ENCODE measurements at places on chromosomes 7 and 10.

DNA sequence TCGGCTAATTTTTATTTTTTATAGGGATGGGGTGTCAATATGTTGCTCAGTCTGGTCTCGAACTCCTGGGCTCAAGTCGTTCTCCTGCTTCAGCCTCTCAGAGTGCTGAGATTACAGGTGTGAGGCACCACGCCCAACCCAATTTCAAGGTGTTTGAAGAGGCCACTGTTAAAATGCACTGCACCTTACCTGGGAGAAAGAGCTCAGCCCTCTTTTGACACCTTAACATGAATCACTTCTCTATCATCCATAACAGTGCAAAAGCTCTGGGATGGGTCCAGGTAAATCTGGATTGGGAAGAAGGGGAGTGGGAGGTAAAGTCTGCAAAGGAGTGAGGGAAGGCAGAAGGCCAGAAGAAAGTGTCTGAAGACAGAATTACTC is 557 bp upstream of the ZNF282 start:
- DNase-seq = peak; percentile 49

DNA sequence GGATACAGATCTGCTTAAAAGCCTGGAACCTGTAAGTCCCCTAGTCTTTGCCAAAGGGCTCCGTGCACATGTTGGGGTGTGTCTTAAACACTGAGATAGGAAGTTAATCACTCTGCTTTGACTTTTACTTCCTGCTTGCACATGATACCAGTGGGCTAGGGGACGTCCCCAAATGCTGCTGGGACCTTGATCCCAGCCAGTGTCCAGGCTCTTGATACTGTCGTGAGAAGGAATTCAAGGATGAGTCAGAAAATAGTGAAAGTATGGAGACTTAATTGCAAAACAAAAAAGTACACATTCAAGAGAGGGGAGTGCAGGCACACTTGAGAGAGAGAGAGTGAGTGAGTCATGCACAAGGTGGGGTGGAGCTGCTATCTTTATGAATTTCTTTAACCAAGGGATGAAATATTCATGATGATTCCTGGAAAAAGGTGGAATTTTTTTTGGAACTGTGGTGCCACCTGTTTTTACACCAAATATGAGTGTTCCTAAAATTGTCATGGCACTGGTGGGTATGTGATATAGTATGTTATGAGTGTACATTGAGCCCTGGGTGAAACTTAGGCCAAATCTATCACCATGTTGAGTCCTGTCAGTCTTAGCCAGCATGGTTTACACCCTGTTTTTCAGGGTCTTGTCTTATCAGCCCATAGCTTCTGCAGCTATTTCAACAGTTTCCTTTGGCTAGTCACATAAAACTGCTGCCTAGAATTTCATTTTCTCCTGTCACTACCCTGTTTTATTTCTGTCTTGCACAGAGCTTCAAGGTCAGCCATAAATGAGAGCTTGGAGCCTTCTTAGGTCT is 88.3 kb upstream of the CYP26C1 start:
- peak; percentile 88 for DNase-seq

- DNase-seq = peak; percentile 38
These were observed 49.1 kb downstream of the APBB1IP start for GRCh38 chr10:26486990-26487850.

DNA sequence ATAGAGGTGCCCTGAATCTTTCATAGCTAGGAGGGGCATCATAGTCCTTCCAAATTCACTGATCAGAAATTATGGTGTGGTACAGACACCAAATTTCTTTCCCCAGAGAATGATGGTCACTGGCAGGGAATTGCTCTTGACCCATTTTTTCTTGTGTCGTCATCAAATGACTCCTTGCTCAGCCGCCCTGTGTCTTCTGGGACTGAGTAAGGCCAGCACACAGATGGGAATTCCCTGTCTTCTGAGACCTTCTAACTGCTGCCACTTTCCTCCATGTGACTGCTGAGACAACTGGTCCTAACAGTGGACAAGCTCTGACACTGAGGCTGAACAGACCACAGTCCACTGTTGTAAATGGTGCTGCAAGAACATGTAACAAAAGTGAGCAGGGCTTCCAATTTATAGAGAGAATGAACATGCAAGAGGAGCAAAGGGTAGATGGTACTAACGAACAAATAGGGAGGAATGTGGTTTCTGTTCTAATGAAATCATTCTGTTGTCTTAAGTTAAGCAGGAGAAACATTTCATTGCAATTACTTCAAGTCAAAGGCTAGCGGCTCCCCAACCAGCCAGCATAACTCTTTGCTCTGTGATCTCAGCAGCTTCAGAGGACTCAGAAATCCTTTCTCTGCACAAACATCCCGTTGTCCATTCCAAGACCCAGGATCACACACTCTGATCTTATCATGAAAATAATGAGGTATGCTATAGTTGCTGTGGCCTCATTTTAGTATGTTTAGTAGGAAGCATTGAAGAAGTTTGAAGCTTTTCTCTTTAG is 235.9 kb upstream of the PRSS1 start:
- DNase-seq = no peak

DNA sequence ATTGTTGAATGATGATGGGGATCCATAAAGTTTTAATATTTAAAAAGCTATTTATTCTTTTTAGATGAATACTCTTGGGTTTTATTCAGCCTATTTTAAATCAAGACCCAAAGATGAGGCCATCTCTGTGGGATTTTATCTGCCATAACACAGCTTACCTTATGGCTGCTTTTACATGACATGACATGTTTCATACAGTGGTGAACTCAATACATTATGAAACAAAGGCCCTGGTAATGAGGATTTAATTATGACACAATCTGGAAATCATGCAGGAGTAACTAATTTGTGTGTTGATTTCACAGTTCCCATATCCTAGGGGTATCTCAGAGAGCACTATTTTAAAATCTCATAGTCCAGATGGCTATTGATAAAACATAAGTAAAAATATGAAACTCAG is 661.8 kb upstream of the FZD8 start:
- peak; percentile 88 for DNase-seq

GRCh38 chr7:142792593-142792992 is 21.8 kb downstream of the PRSS2 start:
- DNase-seq = no peak

DNA sequence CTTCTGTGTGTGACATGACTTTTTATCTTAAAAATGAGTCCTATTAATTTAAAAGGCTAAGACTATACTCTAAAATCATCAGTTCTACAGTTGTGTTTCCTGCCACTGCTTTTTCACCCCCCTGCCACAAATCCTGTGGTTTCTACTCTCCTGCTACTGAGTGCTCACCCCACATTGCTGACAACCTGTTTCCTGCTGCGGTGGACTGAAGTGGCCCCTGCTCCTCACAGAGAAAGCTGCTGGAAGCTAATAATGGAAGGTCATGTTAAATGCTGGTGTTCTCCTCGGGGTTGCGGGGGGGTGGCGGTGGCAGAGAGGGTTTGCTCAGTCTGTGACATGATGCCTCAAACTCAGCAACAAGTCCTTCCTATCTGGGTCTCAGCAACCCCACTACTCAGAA is 113.2 kb upstream of the INHBA start:
- DNase-seq = no peak

DNA sequence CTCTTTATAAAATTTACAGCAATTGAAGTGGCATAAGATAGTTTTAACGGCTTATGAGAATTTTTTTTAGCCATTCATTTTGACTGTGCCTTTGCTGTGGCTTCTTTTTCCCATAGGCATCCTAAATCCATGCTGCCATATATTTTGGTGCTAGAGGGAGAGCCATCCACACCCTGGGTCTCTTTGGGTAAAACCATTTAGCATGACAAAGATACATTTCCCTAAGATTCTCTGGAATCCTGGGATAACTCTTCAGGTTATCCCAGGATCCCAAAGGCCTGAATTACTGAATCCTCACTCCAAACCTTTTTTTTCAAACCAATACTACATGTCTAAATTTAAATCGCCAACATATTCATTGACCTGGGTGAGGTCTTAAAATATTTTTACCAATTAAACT is 28.9 kb downstream of the DNAJC12 start:
- DNase-seq = no peak

GRCh38 chr10:71939304-71939703 is 24.9 kb upstream of the CHST3 start:
- no peak for DNase-seq

DNA sequence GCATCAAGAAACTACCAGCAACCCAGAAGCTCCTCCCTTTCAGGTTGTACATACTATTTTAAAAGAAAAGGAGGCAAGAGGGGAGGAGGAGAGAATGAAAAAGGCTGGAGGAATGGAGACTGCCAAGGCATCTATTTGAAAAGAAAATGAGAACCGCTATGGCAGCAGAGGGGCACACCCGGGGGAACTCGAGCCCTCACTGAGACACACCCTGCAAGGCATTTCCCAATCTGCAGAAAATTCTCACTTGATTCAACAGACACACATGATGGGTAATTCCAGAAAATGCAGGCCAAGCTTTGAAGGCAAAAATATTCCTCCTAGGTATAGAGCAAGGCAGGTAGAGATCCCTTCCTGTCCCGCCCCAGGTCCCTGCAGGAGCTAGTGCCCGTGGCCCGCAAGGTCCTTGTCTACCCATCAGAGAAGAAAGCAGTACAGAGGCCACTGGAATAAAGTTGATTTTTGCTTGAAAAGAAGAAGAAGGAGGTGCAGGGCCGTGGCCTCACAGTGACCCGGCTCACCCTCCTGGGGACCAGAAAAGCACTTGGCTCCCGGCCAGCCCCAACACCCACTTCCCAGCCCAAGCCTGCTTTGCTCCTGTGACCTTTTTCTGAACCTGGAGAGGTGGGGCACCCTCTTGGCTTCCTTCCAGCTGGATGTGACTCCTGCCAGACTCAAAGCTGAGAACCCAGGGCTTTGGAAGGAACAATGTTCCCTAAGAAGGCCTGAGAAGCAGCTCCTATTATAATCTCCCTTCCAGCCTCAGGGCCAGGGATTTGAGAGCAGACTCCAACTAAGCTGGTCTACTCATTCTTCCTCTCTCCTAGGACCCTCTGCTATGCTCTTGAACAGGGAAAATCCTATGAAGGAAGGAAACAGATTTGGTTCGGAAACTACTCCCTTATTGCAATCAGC is 6.2 kb upstream of the PIK3CG start:
- no peak for DNase-seq

DNA sequence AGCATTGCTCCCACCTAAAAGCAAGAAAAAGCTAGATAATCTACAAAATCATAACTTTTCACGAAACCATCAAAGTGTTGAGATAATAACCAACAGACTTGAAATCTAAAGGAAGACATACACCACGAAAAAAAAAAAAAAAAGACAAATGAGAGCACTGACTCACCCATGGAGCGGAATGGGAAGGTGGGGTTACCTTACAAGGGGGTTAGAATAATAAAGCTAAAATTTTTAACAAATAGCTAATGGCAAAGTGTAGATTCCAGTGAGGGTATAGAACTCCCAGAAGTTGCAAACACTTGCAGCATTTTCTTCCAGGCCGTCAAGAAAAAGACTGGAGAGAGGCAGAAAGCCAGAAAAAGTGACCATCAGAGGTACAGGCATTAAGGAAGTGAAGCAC is 27.2 kb downstream of the IPMK start:
- peak; percentile 33 for DNase-seq

- no peak for DNase-seq
These were observed 4.9 kb downstream of the IPMK start for GRCh38 chr10:58262766-58263165.

DNA sequence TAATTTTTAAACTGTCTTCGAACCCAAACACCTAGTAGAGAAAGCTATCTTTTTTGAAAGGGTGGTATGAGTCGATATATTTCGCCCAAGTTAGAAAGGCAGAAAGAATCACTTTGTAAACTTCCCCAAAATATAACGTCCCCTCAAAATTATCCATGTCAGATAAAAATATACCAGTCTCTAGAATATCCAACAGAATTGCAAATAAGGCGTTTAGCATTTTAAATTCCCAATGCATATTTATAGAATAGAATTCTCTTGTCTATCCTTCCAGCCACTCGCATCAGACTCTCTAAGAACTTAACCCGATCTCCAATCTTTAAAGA is 2.1 kb downstream of the CTBP2 start:
- DNase-seq = no peak

DNA sequence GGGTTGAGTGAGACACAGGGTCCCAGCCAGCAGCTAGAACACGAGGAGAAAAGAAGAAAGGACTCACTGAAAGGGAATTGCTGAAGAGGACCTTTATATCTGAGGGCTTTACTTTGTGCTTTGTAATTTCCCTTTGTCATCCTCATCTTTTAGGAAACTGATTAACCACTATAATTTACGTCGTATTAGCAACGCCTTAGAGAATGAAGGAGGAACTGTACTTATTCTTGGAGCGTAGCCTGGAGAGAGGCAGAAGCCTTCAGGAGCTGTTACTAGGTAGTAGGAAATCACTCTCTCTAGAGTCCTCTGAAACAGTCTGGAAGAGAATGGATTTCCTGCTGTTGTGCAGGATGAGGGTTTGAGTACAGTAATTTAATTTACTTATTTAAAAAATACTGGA is 101.0 kb upstream of the STEAP1B start:
- DNase-seq = no peak

DNA sequence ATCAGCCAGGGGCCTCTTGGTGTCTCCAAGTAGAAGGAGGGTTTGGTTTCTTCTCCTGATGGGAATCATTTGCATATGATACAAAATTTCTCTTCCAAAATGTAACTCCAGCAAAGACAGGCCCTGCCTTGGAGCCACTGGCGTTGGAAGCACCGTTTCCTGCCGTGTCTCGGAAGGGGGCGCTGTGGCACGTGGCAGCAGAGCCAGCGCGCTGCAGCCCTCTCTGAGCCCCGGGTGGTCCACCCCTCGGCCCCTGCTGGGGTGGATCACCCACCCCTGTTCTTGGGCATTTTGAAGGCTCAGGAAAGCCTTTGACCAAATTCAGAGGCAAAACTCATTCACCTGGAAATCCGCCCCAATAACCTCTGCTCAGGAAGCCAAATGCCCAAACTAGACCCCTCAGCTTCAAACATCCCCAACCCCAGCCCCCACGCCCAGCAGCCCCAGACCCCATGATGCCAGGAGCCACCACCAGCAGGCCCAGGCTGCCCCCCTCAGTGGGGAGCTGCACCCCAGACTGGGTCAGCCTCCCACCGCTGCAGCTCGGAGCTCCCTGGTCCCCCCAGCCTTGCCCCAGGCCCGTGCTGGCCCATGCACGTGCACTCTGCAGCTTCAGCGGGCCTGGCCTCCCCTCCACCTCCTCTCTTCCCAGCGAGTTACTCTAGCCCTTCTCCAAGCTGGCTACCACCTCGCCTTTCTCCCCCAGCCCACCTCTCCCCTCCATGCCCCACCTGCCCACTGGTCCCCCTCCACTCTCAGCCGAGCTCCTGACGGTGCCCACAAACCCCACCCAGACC is 29.5 kb upstream of the ELFN1 start:
- DNase-seq = peak; percentile 14

Data from epithelial cell of esophagus (primary cell).